ENCODE measurements at places on chromosomes 13 and 19. TPM values are rescaled to one million over a fixed set of nuclear protein-coding genes. Genes with fewer than 3 reads are reported as not detected.

ABCA7 gene
- total RNA-seq: 10.5 TPM

CYP2A7 gene
- not detected for total RNA-seq

TICAM1 gene
- 2.6 TPM for total RNA-seq

LILRA1 gene
- not detected for total RNA-seq

LILRA2 gene
- not detected for total RNA-seq

SERTAD3 gene
- 68.5 TPM for total RNA-seq

FEM1A gene
- total RNA-seq: 13.3 TPM

STOML3 gene
- not detected for total RNA-seq

FFAR2 gene
- not detected for total RNA-seq

C5AR2 gene
- total RNA-seq: not detected

ZNF793 gene
- total RNA-seq: 0.78 TPM

VSTM1 gene
- not detected for total RNA-seq

PRDX2 gene
- total RNA-seq: not detected

Measured in Caki2 (cell line).